AG09309 (cell line): ENCODE measurements at places on chromosomes 12 and 14.

- no peak for DNase-seq
These were observed 248.5 kb downstream of the DUSP6 start for GRCh38 chr12:89103831-89104230.

DNA sequence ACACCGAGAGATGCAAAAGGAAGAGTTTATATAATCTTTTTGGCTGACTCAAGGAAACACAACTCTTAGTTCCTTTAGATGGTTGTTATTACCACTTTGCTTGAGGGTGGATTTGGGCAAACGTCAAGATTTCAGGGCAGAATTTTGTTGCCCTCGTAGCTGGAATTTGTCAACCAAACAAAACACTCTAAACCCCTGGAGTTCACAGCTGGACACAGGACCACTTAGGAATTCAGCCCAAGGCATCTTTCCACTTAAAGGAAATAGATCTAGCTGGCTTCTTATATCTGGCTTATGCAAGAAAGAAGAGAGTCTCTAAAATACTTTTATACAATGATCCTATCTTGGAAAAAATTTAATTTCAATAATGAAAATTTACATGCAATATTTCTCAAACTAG, 237.8 kb upstream of the LRIG3 start:
- no peak for DNase-seq

- DNase-seq: no peak
These were observed 170.6 kb downstream of the BMP4 start for GRCh38 chr14:53786045-53786444.

- DNase-seq: no peak
These were observed 15.3 kb downstream of the P2RX2 start for GRCh38 chr12:132633901-132634300.

DNA sequence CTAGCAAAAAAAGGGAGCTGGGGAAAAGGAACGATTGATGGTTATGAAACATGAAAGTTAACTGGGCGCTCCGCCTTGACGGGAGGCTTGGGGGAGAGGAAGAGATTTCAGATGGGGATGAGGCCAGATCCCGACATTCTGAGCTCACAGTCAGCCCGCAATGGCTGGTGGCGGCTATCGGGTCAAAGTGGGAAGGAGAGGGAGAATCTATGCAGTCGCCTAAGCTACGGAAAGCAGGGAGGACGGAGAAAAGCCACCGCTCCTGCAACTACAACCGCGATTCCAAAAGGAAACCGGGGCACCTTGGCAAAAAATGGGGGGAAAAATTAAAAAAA, 502 bp downstream of the MPHOSPH9 start:
- DNase-seq: no peak

DNA sequence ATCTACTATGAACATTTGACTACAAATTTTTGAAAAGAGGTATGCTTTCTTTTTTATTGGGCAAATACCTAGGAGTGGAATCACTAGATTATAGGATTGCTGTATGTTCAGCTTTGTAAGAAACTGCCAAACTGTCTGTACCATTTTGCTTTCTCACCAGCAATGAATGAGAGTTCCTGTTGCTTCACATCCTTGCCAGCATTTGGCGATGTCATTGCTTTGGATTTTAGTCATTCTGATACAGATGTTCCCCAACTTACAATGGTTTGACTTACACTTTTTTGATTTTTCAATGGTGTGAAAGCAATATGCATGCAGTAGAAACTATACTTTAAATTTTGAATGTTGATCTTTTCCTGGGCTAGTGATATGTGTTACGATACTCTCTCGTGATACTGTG, 328.7 kb downstream of the RAD51B start:
- DNase-seq: no peak

GRCh38 chr14:73500360-73500759, 9.6 kb downstream of the RIOX1 start:
- no peak for DNase-seq

DNA sequence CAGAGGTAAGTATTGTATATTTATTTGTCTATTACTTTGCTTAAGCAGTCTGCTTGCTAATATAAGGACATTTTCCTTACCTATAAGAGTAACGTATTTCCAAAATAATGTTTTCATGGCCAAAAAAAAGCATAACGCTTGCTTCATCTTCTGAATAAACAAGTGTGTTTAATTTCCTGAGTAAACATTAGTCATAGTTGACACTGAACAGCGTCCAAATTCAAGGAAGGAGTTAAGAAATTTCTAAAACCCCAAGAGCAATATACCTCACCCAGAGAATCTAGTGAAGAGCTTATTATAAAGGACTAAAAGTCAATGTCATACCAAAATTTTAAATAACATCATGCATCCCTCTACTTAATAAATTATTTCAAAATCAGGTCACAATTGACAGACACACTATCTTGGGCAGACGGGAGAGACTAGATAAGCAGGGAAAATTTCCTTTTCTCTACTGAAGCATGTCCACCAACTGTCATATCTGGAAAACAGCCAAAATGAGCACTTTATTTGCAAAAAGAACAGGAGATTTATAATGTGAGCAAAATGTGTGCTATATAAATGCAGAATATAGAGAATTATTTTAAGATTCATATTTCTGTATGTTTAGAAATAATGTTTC, 25.1 kb downstream of the ANKS1B start:
- DNase-seq: peak; percentile 10

- no peak for DNase-seq
These were observed 1.4 kb upstream of the KLRC1 start for GRCh38 chr12:10454531-10454930.
